ENCODE measurements at places on chromosomes 7 and 10.

DNA sequence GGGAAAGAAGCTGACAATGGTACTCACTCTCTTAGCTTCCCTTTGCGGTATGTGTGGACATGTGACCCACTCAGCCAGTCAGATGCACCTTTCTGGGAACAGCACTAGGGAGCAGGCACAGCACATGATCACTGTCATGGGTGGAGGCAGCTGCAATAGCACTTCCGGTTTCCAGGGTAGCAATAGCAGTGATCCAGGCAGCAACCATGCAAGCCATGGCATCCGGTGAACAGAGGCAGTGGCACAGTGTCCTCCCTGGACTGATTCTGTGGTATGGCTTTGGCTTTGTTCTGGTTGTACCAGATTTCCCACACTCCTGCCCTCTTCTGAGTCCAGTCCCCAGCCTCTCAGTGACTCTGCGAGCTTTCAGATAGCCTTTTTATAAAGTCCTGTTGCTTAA, 86.8 kb upstream of the NAMPT start:
- DNase-seq, result no peak

- no peak for DNase-seq
Measured at GRCh38 chr7:112254156-112254555, 47.7 kb downstream of the ZNF277 start.

GRCh38 chr7:27169658-27170425, 4.3 kb downstream of the HOXA10 start:
- DNase-seq, result no peak

GRCh38 chr10:58791137-58791536, 278.5 kb downstream of the BICC1 start:
- DNase-seq, result no peak

Data from activated T-cell treated with anti-CD3 and anti-CD28 coated beads for 1 hour (primary cell).